NCI-H510A treated with DMSO at 0.1 percent for 48 hours (cell line): ENCODE measurements at places on chromosomes 1 and 21.

- no peak for DNase-seq
Measured at GRCh38 chr1:109803901-109804331, 40.2 kb upstream of the EPS8L3 start.

DNA sequence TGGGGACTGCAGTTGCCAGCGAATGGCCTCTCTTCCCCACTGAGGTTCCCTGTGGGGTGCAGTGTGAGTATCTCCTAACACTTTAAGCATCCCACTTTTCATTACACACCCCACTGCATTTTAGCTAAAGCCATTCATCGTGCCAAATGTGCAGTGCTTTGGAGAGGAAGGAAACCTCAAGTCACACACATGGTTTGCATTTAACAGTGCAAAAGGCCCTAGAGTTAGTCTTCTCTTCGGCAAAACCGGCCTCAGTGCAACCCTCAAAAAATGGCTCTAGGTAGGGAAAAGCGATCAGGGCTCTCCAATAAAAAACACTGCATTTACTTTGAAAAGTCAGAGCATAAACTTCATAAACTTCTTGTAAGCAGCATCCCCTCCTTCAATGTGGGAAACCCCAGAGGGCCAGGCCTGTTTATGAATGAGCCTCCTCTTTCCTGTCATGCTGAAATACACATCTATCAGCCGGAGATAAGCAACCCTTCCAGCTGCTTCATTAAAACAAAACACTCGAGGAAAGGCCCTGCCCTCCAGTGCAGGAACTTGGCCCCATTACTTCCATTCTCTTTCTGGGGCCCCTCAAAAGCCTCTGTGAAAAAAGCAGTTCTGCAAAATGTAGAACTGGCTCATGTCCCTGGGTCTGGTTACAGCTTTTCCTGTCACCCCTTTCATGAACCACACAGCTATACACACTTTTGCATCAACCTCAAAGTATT lies 184.0 kb downstream of the CDC7 start:
- no peak for DNase-seq

DNA sequence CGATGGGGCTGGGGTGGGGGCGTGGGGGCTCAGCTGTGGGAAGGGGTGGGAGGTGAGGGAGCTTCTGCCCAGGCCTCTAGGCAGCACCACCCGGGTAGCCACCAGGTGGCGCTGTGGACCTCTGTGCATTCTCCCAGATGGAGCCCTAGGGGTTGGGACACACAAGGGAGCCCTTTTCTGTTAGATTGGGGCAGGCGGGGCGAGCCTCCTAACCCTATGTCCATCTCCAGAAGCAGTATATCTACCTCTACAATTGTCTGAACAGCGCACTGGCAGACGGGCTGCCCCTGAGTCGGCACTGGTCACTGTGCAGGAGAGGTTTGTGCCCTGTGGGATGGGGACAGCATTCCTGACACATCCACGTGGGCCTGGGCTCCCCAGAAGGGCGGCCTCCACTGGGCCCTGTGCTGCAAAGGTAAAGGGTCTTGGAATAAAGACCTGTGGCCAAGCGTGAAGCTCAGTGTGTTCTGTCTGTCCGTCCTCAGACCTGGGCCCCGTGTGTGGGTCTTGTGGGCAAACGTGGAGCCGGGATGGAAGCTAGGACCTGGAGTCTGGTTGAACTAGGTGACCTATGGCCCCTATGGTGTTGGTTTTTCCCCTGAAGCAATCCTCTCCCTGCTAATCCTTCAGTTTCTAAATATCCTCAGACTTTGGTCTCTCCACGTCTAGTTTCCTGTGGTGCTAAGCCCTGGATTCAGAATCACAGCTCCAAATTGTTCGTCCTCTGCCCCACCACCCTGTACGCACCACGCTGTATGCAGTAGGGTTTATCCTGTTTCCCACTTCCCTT lies 4.4 kb upstream of the LGR6 start:
- peak; percentile 53 for DNase-seq

GRCh38 chr1:210384625-210385024 lies 55.9 kb downstream of the HHAT start:
- DNase-seq, result no peak

GRCh38 chr1:35449334-35450008 lies 107.7 kb downstream of the KIAA0319L start:
- no peak for DNase-seq

DNA sequence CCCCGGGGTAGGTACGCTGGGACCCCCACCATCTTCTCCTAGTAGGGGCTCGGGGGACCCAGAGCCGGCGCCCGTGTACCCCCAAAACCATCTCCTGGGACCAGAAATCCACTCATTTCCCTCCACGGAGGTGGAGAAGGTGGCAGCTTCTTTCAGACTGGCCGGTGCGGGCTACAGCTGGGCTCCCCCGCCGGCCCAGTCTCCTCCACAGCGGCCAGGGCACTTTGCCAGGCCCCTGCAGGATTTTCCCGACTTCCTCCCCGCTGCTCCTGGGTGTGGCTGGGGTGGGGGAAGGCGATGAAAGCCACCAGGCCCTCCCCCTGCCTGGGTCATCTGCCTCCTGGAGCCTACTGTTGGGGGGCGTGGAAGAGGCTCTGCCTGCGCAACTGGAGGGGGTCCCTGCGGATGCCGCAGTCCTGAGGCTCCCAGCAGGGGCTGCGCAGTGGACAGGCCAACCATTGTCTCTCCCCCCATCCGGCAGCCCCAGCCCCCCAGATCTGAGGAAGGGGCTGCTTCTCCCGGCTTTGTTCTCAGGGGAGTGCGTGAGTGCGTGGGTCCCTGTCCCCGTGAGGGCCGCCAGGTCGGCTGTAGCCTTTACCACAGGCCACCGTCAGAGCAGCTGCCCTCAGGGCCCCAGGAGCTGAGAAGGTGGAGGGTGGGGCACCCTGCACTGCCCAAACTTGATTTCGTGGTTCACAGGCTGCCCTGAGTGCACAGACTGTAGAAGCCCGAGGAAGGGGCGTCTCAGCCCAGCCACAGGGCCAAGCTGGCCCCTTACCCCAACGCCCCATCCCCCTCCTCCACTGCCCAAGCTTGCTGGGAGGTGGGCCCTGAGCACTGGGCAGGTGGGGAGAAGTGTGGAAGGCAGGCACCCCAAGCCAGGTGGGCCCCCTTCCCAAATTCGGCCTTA lies 1.3 kb downstream of the AGRN start:
- no peak for DNase-seq

- DNase-seq, result no peak
Measured at GRCh38 chr1:99994496-99994895, 24.7 kb downstream of the SLC35A3 start.

- no peak for DNase-seq
Measured at GRCh38 chr1:229396585-229397206, 37.2 kb downstream of the ACTA1 start.

GRCh38 chr1:241992734-241993133 lies 6.2 kb downstream of the MAP1LC3C start:
- no peak for DNase-seq

GRCh38 chr1:56827711-56828110 lies 8.5 kb upstream of the FYB2 start:
- DNase-seq, result no peak

DNA sequence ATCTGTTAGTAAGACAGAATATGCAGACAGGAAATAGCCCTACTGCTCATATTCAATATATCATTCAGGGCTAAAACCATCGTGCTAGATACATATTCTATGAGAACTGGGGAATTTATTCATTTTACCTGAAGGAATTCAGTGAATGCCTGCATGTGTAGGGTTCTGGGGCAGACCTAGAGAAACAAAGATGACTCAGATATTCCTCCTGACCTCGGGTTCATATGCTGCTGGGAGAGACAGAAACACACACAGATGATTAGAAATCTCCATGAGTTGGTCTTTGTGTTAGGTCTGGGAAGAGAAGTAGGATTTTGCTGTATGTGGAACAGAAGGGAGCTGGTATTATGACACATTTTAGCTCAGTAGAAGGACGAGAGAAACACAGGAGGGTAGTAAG lies 176.5 kb upstream of the ST6GALNAC5 start:
- no peak for DNase-seq

DNA sequence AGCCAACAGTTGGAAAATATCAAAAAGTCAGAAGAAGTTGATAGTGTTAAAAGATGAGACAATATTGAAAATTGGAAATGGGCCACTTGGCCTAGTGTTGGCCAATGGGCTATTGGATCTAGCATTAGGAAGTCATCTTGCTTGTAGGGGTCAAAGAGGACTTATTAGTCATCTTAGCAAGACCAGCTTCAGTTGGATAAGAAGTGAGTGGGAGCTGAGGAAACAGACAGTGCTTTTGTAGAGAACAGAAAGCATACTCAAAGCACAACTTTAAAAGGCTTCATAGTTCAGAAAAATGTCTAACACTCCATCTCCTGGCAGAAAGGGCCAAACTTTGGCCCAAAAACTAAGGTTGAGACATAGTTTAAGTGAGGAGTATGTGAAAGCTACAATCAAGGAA lies 139.9 kb upstream of the PKN2 start:
- no peak for DNase-seq

GRCh38 chr21:39392981-39393380 lies 44.1 kb upstream of the HMGN1 start:
- no peak for DNase-seq

DNA sequence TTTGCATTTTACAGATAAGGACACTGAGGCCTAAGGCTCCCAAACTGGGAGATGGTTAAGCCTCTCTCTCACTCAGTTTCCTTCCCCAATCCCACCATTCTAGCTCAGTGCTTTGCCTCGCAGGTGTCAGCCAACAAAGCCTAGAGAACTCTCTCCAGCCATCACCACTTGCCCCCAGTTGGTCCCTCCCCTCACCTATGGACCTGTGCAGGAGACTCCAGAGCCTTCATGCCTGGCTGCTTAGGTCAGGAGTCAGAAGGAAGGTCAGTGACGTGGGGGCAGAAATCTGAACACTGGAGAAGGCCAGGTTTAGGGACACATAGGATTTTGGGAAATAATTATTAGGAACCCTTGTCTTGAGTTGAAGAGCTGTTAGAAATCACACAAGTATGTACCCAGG lies 295.3 kb downstream of the PTPRU start:
- no peak for DNase-seq

DNA sequence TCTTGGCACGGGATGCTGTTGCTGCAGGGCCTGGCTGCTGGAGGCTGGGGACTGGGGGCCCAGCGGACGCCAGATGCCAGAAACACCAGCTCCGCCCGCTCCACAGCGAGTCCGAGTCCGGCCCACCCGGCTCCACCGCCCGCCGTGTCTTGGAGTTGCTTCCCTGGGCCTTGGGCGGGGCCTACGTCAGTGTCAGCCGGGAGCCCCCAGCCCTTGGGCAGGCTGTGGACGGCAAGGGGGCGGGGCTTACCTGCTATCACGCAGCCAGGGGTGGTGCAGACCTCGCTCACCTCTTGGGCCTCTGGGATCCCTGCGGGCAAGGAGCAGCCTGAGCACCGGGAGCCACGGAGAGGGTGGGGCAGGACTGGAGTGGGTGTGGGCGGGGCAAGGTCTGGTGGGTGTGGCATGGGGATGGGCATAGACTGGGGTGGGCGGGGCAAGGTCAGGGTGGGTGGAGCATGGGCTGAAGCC lies 21.8 kb downstream of the MMEL1 start:
- DNase-seq, result no peak

DNA sequence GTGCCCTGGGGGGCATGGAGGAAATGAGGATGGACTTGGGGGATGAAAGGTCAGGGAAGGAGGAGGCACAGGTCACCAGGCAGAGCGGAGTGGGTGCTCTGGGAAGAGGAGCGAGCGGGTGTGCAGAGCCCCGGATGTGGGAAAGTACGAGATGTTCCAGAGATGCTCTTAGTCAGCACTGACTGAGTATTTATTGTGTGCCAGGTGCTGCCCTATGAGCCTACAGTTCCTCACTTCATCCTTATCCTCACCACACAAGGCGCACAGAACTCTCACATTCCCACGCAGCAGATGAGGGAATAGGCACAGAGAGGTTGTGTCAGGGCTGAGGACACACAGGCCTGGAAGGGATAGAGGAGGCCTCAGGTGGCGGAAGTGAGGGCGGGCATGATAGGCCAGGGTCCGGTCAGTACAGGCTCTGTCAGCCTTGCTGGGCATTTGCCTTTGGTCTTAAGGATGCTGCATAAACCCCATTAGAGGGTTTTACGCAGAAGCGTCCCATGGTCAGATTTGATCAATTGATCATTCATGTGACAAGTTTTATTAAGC lies 77.3 kb downstream of the ARHGEF10L start:
- no peak for DNase-seq

DNA sequence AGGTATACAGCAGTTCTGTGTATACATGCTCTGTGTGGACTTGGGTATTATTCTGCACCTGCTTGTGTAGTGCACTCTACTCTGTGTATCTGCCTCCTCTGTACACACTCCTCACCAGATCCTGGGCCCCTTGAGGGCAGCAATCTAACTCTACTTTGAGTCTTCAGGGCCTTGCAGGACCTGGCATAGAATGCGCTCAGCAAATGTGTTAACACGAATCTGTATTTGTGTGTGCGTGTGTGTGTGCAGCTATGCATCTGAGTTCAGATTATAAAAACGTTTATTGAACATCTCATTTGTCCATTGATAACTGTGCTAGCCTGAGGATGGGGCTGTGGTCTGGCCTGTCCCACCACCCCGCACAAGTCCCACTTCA lies 3.9 kb upstream of the MEF2D start:
- peak; percentile 86 for DNase-seq

DNA sequence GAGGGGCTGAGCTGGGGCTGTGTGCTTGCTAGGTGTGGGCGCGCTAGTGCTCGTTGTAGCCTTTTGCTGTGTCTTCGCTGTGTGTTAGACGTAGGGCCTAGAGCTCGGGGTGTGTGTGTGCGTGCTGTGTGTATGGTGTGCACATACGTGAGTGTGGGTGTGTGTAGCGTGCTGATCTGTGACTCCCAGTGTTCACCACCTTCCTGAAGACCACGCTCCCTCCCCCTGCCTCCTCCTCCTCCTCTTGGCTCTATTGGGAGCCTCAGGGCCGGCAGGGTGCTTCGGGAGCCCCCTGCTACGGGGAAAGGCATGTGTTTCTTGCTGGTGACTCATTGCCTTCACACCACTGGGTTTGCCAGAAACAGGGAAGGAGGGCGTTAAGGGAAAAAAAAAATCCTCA lies 9.4 kb upstream of the KCNC4 start:
- no peak for DNase-seq

DNA sequence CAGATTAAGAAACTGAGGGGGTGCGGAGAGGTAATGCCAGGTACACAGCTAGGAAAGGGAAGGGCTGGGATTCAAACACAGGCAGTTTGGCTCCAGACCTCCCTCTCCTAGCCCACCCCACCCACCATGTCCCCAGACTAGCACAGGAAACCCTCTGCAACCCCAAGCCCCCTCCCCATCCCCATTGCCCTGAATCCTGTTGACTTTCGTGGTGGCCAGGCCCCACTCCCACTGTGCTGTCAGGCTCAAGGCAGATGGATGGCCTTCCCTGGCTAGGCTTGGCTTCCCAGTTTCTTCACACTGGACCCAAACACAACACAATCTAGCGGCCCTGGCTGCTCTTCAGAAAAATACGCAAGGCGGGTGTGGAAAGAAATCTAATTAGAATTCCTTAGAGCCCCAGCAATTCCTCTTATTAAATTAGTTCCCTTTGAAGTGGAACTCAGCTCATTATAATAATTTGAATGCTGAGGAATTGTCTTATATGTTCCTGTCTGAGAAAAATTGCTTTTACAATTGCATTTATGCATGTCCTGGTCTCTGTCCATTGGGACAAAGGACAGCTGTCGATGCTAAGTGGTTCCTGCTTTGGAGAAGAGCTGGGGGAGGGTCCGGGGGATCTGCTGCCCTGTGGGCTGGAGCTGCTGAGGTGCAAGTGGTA lies 97.4 kb downstream of the SYF2 start:
- no peak for DNase-seq
